ENCODE measurements at places on chromosomes 11 and 22.

DNA sequence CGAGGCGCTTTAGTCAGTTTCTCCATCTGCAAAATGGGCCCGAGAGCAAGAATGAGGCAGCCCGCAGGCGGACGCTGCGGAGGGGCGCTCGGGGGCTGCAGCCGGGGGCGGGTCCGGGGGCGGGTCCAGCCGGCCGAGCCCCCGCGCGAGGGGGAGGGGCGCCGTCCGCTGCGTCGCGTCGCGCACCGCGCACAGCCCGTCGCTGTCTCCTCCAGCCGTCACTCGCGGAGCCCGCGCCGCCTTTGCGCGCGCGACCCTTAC is 282 bp downstream of the PC start:
- DNase-seq: no peak

- no peak for DNase-seq
Measured at GRCh38 chr11:35717043-35717442, 54.5 kb downstream of the TRIM44 start.

DNA sequence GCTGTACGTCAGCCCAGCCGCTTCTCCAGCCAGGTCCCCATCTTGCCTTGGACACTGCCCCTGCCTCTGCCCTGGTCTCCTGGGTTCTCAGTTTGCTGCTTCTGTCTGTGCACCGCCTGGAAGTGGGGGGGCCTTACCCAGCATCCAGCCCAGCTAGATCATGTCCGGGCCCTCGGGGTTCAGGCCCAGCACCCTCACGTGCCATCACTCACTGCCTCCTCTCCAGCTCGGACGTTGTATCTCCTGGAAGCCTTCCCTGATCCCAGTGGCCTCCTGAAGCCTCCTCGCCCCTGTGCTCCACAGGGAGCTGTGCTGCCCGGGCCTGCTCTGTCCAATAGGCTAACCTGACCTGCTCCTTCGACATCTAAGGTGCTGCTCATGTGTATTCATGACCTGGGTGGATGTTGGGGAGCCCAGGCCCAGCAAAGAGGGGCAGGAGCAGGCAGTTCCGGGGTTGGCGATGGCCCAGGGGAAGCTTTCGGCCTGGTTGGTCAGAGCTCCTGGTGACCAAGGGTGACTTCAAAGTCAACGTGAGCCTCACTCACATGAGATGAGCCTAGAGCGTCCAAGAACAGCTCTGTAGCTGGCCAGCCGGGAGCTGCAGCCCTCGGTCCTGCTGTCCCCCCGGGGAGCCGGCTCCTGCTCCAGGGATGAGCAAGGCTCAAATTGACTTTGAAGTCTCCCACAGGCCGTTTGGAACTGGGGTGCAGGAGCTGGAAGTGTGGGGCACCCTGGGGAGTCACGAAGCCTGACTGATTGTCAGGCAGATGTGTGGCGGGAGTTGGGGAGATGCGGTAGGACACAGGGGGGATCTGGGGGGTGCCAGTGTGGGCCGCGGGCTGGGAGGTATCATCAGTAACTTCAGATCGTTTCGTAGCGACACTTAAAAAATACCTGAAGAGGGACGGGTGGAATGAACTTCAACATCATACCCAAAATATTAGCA is 5.2 kb upstream of the ASCL2 start:
- DNase-seq: no peak

GRCh38 chr11:47786373-47786772 is 19.2 kb upstream of the FNBP4 start:
- no peak for DNase-seq

DNA sequence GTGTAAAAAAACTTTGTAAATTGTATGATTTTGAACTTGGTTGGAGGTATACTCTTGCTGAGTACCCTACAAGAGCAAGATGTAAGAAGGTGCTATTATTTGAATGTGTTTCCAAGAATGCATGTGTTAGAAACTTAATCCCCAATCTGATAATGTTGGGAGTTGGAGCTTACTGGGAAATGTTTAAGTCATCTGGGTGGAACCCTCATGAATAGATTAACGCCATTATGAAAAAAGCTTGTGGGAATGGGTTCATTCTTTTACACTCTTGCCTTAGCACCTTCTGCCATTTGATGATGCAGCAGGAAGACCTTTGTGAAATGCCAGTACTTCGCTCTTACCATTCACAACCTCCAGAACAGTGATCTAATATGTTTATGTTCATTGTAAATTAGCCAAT is 498.3 kb downstream of the TMEM135 start:
- no peak for DNase-seq

DNA sequence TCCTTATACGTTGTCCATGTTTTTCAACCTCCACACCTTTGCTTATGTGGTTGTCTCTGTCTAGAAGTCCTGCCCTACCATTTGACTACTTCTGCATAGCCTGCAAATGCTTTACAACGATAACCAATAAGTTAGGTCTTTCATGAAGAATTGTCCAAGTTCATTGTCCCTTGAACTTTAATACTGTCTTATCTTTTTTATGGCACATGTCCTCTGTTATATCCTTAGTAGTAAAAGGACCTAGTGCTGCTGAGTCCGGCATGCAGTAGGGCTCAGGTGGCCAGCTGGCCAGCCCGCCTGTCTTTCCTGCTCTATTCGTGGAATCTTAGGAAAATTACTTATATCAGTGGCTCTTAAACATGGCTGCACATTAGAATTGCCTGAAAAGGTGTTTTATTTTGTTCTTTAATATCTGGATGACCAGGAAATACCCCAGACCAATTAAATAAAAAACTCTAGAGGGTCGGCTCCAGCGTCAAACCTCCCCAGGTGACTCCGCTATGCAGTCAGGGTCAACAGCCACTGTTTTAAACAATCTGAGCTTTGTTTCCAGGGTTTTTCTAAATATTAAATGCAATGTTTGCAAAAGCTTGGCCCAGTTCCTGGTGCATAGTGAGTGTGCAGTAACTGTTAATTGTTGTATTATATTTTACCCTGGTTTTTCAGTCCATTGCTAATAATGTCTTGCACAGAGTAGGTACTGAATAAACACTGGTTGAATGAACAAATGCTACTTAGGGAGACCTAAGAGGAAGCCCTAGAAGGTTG is 64.6 kb upstream of the SESN3 start:
- DNase-seq: no peak

GRCh38 chr11:79198898-79199250 is 242.0 kb downstream of the TENM4 start:
- DNase-seq: no peak

DNA sequence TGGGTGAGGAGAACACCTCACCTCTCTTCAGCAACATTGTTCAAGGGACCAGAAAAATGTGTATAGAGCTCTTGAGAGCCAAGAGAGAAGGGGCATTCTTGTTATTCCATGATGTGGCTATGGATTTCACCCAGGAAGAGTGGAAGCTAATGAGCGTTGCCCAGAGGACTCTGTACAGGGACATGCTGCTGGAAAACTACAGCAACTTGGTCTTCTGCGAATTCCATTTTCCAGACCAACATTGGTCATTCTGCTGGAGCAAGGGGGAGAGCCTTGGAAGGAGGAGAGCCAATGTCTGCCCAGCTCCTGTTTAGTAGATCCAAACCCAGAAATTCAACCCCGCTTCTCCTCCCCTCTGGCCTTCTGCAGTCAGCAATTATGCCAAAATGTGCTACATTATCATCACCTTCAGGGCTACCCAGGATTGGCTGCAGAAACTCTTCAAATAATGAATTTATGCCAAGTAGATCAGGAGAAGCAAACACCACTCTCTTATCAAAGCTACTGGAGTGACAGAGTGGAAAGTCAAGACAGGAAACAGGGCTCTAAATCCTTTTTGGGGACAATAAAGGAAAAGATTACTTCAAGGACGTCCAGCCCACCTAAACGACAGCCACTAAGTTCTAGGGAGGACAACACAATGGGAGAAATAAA is 707.5 kb upstream of the LUZP2 start:
- DNase-seq: no peak

DNA sequence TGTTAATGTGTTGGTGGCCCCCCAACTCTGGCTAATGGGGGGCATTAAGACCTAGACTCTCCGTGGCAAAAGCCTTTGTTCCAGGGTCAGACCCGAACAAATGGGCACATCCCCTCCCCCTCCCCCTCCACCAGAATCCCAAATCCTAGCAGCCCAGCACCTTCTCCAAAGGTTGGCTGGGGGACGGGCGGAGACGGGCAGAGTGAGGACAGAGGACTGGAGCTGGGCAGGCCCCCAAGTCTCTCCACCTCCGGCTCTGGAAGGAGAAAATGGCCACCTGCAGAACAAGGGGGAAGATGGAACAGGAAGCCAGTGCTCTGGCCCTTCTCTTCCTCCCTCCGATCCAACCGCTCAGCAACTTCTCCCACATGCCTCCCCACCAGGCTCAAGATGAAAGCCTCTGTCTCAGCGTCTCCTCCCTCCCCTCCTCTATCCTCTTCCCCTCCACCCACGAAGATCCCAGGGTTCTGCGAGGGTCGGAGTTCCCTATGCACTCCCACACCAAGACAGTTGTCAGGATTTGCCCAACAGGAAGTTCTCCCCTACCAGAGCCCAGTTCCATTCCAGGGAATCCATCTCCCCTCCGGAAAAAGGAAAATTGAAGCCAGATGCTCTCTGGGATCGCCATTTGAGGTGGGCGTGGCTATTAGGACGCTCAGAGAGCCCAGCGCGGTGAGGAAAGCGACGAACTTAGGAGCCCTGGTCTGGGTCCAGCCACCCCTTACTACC is 20.1 kb downstream of the ADA2 start:
- peak; percentile 90 for DNase-seq

DNA sequence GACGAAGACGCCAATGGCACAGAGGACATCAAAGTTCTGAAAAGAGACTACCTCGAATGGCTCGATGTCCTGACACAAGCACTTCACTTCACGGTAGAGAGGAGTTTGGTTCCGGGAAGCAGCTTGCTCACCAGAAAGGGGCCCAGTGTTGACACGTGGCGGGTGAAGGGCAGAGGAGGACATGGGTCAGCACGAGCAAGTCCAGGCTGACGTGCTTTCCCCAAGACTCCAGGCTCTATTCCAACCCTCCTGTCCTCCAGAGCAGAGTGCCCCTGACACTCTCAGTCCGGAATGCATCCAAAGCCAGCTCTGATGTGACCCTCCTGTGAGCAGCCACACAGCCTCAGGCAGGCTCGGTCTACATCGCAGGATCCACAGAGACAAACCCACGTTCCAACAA is 77.5 kb upstream of the BID start:
- no peak for DNase-seq
